Right lung (tissue), 10 donors: ENCODE measurements at places on chromosomes 11 and 22.

GRCh38 chr11:78289552-78290292, 101.0 kb downstream of the USP35 start:
- no peak for DNase-seq

- no peak for DNase-seq
Measured at GRCh38 chr11:71395774-71396173, 52.4 kb downstream of the DHCR7 start.

GRCh38 chr11:45924927-45925326, 2.5 kb downstream of the LARGE2 start:
- no peak for DNase-seq

DNA sequence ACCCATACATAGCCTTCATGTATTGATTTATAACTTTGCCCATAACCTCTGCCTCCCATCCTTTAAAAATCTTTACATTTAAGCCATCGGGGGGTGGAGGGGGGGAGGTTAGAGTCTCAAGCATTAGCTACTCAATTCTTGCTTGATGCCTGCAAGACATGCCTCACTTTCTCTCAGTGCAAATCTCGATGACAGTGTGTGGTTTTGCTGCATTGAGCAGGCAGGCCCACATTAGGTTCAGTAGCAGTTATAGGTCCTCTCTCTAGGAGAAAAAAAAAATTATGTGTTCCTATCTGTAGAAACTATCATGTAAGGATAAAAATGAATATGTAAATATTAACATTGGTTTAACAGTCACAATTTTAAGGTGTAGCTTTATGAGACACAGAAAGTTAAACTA, 314.0 kb upstream of the ANO3 start:
- no peak for DNase-seq

GRCh38 chr11:41612415-41612814, 153.0 kb upstream of the LRRC4C start:
- DNase-seq, result no peak

- no peak for DNase-seq
Measured at GRCh38 chr11:11279956-11280689, 72.9 kb downstream of the CSNK2A3 start.

DNA sequence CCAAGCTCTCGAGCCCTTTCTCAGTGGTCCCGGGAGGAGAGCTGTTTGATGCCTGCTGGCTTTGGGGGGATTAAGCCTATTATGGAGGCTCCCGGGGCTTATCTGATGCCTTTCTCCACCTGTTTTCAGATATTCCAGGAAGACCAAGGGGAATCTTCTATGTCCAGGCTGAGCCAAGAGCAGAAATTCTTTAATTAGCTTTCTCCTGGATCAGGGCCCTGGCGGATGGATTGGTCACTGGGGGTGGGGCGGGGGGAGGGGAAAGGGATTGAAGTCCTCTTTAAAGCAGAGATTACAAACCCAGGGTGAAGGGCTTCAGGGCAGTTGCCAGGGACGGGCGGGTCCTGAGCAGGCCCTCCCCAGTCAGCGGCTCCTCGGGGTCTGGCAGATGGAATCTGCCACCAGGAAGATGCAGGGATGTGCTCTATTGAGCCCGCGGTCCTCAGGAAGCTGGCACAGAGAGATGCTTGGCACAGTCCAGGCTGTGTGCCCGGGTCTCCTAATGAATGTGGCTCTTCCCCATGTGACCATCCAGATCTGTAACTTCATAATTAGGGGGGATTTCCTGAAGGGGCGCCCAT, 33.6 kb downstream of the MACROD1 start:
- DNase-seq, result no peak

DNA sequence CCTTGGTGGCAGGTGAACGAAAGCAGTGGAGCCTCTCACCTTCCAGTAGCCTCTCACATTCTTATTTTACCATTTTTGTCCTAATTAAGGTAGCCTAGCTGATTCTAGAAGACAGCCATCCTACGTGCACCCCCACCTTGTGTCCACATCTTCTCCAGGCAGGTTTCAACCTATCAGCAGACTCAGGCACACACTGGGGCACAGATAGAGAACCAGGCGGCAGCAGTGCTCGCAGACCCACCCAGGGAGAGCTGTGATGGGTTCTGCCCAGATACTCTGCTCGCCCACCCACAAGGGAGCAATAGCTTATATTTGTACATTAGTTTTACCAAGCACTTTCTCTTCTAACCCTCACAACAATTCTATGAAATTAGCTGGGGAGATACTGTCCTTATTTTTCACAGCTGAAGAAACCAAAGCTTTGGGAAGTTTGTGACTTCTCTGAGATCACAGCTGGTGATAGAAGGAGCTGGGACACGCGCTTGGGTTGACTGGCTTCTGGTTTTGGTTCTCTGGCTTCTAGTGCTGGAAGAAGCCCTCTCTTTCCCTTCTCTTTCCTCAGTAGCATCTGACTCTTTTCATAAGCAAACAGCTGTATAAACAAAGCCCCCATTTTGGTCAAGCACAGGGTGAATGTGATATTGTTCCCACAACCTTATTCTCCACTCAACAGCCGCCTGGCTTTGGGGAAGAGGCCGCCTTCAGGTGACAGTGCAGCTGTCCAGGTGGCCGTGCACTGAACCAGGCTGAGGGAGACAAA, 36.9 kb downstream of the PPP2R1B start:
- no peak for DNase-seq

DNA sequence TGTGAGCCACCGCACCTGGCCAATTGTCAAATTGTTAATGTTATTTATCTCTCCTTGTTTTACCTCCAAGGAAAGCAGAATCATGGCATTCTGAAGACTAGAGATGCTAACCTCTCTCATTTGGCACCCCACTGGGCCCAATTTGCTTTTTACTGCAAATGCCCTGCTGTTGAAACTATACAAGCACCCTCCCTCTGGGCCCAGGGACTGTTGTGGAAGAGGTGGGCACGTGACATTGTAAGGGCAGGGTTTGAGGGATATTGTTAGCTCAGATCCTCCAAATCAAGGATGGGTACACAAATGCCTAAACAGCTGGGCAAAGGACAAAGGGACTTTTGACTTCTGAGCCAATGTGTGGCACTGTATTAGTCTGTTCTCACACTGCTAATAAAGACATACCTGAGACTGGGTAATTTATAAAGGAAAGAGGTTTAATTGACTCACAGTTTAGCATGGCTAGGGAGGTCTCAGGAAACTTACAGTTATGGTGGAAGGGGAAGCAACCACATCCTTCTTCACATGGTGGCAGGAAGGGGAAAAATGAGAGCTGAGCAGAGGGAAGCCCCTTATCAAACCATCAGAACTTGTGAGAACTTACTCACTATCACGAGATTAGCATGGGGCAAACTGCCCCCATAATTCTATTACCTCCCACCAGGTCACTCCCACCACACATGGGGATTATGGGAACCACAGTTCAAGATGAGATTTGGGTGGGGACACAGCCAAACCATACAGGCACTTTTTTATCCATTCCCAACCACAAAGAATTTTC, 6.5 kb upstream of the ALDH3B2 start:
- no peak for DNase-seq

DNA sequence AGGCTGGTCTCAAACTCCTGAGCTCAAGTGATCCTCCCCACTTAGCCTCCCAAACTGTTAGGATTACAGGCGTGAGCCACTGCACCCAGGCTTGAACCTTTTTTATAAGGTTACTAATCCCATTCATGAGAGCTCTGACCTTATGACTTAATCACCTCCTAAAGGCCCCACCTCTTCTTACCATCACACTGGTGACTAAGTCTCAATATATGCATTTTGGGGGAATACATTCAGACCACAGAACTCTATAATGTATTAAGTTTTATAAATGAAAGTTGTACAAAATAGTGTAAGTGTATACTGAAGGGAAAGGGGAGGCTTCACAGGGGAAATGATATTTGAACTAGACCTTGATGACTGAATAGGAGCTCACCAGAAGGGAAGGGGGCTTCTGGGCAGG, 28.4 kb upstream of the RBFOX2 start:
- DNase-seq, result no peak
